ENCODE measurements at places on chromosomes 7 and 10.

GRCh38 chr7:131919920-131920709 lies 363.7 kb upstream of the PODXL start:
- no peak for DNase-seq

- no peak for DNase-seq
Measured at GRCh38 chr7:441684-442421, 77.8 kb downstream of the PDGFA start.

DNA sequence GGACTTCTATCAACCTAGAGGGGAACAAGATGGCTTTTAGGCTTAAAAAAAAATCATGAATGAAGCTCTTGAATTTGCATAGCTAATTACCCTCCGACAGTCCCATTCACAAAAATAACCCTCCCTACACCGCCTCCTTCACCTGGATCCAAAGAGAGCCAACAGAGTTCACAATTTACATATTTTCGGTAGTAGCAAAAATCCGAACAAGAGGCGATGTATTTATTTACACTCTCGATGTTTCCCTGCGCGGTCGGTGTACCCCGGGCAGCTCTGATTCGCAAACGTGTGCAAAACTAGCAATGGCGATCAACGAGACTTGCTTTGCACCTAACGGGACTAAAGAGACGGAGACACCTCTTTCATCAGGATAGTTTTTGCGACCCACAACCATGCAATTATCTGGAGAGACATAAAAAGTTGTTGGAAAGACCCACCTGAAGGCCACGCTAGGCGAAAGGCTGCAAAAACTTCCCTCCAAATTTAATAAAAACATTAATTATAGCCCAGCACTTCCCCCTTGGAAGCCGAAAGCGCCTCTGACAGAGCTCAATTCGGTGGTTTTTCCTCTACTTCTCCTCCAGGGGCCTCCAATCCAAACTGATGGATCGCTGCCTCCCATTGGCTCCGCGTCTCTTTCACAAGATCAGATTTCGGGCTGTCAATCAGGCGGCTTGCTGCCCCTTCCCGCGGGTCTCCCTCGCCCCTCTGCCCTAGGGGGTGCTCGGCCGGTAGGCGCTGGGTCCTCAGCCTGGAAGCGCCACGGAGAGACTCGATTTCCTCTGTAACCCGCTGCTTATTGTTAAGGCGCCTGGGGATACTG lies at the start of gene ETV1:
TSS of gene ETV1 (minus strand) at position 541 of the 823 bp plus-strand sequence. CDS start 614 bp downstream, outside the sequence.
- DNase-seq = no peak

- DNase-seq = peak; percentile 94
Measured at GRCh38 chr10:50325449-50326171, 74.3 kb upstream of the ASAH2 start.

DNA sequence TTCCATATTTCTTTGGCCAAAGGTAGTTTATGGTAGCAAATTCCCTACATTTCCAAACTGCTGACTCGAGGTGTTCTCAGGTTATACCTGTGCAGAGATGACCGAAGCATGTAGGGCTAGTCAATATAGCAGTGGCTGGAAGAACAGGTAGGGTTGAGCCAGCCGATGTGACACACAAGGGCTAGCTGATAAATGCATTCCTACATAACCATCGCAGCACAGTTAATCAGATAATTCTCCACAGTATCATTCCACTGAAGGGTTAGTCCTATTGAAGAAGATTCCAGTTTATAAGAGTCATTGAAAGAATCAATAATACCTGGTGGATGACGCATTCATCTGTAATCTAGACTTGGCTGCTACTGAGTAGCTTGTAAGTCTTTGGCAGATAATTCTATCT lies 220.0 kb downstream of the KIF20B start:
- DNase-seq = no peak

DNA sequence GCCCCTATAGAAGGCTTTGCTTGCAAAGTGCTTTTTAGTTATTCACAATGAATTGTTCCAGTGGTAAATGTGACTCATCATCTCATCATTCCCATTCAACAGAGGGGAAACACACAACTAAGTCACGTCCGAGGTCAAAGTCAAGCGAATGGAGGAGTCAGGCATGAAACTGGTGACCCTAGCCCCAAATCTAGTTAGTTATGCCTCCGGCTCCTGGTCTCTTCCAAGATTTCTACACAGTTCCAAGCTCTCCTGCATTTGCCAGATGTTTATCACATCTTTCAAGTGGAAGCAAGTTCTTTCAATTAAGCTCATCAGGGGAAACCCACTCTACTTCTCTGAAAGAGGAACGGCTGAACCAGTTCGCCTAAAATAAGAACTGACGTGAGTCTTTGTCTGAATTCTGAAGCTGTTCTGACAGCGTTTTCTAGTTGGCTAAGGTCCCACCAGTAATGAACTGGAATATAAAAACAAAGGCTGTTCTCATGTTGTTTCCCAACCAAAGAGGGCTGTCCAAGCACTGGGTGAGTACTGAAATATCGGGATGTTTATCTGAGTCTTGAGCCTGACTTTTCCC lies 140.9 kb upstream of the NRBF2 start:
- DNase-seq = no peak

DNA sequence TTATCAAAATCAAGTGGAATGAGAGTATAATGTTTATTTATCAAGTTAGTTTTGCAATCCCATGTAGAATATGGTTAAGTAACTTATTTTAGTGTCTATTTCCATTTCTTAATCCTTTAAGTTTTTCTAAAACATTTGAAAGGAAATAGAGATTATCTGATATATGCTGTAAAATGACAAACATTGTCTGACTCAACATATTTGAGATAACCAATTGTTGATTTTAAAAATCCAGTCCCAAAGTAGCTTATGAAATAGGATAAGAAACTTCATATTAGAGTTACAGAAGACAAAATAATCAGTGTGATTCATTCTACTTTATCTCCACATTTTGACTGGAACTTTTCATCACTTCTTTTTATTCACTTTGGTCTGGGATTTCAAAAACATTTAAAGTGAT lies 38.7 kb upstream of the CDK1 start:
- peak; percentile 26 for DNase-seq

GRCh38 chr7:2403014-2403717 lies at the start of gene CHST12:
TSS of gene CHST12 (plus strand) at chr7:2403611. CDS start at chr7:2432640, 29,029 bp downstream.
- DNase-seq = peak; percentile 36

- no peak for DNase-seq
Measured at GRCh38 chr7:47454069-47454973, 127.6 kb downstream of the TNS3 start.

- no peak for DNase-seq
Measured at GRCh38 chr10:9602998-9603397, 1414.7 kb upstream of the CELF2 start.

- no peak for DNase-seq
Measured at GRCh38 chr10:88742448-88742847, 17.4 kb upstream of the LIPN start.

DNA sequence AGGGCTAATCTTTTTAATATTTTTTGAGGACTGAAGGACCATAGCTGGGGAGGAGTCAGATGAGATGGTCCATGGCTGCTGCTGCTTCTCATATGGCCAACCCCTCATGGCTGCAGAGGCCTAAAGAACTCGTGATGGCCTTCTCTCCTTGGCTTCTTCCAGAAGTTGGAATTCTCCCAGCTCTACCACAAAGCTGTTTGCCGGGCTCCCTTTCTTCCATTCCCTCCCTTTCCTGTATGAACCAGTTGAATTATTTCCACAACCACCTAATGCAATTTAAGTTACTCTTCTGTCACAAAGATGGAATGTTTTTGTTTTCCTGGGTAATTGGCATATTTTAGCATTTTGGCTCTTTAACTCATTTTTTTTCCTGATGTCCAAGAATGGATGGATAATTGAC lies 80.7 kb downstream of the PHTF2 start:
- DNase-seq = no peak

GRCh38 chr10:13674645-13675588 lies 88.2 kb downstream of the PRPF18 start:
- no peak for DNase-seq

DNA sequence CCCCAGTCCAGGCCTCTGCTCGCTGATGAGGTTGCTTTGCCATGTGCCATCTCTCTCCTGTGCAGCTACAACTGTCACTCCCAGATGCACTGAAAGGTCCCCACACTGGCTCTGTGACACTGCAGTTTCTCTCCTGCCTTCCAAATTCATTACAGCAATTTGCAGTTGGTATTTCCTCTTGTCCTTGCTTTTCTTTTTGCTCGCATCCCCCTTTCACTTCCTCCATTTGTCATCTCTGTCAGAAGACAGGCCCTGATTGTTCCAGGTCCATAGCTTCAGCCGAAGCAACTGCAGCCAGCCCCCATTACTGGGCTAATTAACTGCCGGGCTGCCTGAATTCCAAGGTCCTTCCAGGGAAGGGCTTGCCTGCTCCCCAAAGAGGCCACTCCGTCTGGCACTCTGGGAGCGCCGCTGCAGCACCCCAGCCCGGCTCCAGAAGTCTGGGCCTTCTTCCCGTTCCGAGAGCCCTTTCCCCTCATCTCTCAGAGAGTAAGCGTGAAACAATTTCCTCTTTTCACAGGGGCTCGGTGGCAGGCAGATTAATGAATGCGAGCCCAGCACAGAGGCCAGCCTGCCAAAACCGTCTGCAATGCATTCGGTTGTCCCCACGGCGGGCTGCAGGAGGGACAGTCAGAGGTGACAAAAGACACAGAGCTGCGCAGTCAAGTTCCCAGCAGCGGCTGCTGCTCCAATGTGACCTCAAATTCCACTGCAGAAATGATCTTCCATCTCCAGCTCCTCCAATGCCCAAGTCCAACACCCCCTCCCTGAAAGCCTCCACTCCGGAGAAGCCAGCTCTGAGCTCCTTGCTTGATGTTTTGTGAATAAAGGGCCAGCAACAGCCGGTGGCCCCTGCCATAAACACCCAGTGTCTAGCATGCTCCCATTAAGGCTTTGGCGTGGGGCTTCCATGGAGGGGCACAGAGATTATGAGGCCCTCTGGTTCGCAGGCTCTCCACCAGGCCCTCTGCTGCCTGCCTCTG lies 279.4 kb upstream of the HABP2 start:
- no peak for DNase-seq

DNA sequence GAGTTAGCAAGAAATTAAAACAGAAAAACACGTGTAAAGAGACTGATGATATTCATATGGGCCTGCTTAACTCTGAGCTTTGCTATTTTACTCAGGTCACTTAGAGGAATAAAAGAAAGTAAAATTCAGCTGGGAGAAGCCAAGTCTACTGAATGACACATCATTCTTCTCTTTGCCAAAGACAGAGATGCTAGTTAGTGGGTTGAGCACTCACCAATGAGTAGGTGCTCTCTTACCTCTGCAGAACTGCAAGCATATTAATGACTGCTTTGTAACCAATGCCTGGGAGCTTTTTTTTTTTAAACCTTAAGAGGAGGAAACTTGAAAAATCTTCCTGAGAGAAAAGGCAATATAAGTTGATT lies 44.8 kb upstream of the BAMBI start:
- no peak for DNase-seq

DNA sequence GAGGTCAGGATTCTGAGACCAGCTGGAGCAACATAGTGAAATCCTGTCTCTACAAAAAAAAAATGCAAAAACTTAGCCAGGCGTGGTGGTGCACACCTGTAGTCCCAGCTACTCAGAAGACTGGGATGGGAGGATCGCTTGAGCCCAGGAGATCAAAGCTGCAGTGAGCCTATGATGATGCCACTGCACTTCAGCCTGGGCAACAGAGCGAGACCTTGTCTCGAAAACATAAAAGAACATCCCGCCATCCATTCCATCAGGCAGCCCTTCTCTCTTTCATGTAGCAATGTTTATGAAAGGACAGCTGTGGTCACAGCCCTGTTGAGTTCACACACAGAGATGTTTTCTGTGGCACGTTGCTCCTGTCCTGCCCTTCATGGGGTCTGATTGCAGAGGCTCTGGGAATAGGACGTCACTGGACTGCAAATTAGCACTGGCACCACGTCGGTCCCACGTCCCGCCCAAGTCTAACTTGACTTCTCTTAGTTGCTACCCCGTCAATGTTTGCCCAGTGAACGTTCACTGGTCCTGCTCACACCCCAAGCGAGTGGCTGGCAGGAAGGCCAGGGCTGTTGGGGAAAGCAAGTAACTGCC lies 64.5 kb upstream of the MYL10 start:
- no peak for DNase-seq

DNA sequence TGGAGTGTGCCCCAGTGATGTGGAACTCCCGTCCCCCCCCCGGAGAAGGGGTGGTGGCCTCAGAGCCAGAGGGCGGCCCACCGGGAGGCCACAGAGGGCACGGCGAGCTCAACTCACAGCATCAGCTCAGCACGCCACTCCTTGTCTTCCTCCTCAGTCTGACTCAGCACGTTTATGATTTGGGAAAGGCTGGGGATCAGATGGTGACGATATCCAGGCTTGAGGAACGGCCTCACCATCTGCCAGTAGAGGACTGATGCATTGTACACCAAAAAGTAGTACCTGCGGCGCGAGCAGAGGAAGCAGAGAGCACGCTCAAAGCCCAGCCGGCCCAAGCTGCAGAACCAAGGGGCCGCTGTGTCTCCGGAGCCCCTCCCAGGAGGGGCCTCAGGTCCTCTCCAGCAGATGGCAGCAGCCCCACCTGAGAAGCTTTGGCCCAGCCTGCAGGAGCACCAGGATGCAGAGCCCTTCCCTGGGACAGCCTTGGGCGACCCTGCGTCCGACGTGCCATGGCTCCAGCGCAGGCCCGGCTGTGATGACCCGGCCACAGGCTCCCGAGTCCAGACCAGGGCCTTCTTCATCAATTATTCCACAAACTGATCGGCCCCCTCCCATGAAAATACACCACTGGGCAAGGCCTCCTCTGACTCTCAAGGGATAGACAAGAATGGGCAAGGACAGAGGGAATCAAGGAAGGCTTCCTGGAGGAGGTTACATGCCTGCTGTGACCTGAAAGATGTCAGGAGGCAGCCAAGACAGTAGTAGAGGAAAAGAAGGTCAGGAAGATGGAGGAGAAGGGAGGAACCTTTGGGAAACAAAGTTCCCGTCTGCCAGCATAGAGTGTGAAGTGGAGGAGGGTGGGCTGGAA lies 3.7 kb downstream of the CFAP46 start:
- DNase-seq = no peak

GRCh38 chr10:104318810-104319741 lies 19.2 kb downstream of the ITPRIP start:
- no peak for DNase-seq

DNA sequence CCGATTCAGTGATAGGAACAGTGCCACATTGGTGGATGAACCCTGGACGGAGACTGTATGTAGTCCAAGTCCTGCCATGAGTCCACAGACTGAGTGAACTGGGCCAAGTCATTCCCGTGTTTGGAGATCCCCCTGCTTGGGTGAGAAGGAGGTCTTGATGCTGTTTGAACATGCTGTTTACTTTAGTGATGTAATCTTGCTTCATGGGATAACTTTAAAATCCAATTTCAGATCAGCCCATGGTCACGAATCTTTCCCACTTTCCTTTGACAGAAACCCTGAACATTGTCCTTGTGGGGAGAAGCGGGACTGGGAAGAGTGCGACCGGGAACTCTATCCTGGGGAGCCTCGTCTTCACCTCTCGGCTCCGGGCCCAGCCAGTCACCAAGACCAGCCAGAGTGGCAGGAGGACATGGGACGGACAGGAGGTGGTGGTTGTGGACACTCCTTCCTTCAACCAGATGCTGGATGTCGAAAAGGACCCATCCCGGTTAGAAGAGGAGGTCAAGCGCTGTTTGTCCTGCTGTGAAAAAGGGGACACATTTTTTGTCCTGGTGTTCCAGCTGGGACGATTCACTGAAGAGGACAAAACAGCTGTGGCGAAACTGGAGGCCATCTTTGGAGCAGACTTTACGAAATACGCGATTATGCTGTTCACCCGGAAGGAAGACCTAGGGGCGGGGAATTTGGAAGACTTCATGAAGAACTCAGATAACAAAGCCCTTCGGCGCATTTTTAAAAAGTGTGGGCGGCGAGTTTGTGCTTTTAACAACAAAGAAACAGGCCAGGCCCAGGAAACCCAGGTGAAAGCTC lies 26.6 kb downstream of the GIMAP8 start:
- DNase-seq = no peak

Data from AG04449 (cell line).